ENCODE measurements at places on chromosomes 16 and 17. TPM values are rescaled to one million over a fixed set of nuclear protein-coding genes. Genes with fewer than 3 reads are reported as not detected.
A peak's percentile ranks its signal among the peaks of the same experiment; 100 is the strongest.

- H3K4me3 ChIP-seq = peak overlapping the region; percentile 13
- peak; percentile 60 for DNase-seq
- H3K36me3 ChIP-seq = peaks cover 47% of the 10 kb centered on the region
- peaks cover 80% of the 10 kb centered on the region for H3K4me1 ChIP-seq
- H3K27ac ChIP-seq = peak overlapping the region; percentile 50
These were observed 10.6 kb downstream of the CDH11 start for GRCh38 chr16:65111306-65111705.

- H3K4me3 ChIP-seq = no peak overlapping the region
- DNase-seq = no peak
- H3K27me3 ChIP-seq = peaks cover 5% of the 10 kb centered on the region
- H3K4me1 ChIP-seq = no peaks in the 10 kb centered on the region
- peaks cover 5% of the 10 kb centered on the region for H3K36me3 ChIP-seq
These were observed 12.0 kb downstream of the CPSF4L start for GRCh38 chr17:73249700-73250099.

DNA sequence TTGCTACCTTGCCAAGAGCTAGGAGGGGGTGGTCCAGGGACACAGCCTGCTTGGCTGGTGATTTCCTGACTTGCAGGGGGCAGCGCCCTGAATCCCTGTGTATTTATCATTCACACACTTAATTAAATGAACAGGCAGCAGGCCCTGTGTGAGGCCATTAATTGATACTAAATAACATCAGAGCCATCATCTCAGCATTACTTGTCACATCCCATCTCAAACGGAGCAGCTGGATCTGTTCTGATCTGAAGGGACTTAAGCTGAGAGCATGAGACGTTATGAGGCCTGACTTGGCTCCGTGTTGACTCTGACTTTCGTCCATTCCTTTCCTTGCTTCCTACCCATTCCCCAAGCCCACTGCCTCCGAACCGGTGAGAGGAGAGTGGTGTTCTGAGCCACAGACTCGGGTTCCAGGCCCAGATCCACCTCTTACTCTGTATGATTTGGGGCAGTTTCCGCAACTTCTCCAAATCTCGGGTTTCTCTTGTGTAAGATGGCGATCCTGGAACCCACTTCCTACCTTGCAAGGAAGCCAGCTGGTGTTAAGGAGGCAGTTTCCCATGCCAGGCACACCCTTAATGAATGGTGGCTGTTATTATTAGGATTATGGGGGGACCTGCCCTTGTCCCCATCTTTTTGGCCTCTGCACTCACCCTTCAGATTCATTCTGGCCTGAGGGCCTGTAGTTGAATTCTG is 33.8 kb downstream of the CACNA1G start:
- H3K27ac ChIP-seq = no peak overlapping the region
- DNase-seq = no peak
- peaks cover 14% of the 10 kb centered on the region for H3K27me3 ChIP-seq
- no peaks in the 10 kb centered on the region for H3K36me3 ChIP-seq
- peaks cover 6% of the 10 kb centered on the region for H3K4me1 ChIP-seq

DNA sequence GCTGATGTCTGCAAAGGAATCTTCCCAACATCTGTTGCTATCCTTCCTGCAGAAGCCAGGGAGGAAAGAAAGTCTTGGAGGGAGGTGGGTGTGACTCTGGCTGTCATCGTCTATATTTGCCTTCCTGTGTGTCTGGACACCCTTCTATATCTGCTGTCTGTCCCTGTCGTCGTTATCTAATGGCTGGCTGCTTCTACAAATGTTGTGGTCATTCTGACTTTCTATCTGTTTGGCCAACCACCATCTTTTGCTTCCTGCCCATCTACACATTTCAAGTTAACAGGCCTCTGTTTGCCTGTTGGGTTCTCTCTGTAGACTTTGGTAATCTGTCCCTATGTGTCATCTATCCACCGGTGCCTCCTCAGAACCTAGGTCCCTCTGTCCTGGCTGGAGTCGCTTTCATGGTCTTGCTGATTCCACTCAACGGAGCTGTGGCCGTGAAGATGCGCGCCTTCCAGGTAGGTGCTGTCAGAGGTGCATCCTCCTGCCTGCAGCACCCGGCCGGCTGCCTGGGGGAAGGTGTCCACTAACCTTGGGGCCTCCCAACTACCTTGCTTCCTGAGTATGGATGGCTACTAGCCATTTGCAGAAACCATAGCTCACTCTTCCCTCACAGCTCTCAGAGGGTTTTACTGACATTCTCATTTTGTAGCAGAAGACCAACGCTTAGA is 30.2 kb downstream of the ABCC3 start:
- H3K27me3 ChIP-seq = 0 out of 2 replicates have a peak, but pooled peaks cover 2% of the 10 kb centered on the region
- no peak for DNase-seq
- peaks cover 60% of the 10 kb centered on the region for H3K4me1 ChIP-seq
- H3K27ac ChIP-seq = peak overlapping the region; percentile 0

DNA sequence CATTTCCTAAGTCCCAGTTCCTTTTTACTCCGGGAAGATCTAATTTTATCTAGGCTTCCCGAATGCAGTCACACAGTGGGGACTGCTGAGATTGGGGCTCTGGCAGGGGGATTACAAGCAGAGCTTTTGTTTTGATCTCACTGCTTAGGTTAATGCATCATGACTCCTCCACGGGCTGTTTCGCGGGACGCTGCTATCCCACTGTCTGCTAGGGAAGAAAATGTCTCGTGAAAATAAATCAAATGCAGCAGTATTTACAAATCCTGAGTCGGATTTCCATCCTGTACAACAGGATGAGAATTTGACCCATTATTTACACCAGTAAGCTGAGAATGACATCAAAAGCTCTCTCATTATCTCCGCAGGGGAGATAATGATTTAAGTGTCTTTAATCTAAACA is 83.8 kb downstream of the CDH11 start:
- peaks cover 47% of the 10 kb centered on the region for H3K36me3 ChIP-seq
- no peak overlapping the region for H3K27ac ChIP-seq
- no peak for DNase-seq
- H3K4me1 ChIP-seq = peaks cover 32% of the 10 kb centered on the region

- H3K36me3 ChIP-seq = peaks cover 8% of the 10 kb centered on the region
- H3K4me3 ChIP-seq = no peak overlapping the region
- H3K4me1 ChIP-seq = no peaks in the 10 kb centered on the region
These were observed 706 bp downstream of the SHISA6 start for GRCh38 chr17:11241611-11242226.

DNA sequence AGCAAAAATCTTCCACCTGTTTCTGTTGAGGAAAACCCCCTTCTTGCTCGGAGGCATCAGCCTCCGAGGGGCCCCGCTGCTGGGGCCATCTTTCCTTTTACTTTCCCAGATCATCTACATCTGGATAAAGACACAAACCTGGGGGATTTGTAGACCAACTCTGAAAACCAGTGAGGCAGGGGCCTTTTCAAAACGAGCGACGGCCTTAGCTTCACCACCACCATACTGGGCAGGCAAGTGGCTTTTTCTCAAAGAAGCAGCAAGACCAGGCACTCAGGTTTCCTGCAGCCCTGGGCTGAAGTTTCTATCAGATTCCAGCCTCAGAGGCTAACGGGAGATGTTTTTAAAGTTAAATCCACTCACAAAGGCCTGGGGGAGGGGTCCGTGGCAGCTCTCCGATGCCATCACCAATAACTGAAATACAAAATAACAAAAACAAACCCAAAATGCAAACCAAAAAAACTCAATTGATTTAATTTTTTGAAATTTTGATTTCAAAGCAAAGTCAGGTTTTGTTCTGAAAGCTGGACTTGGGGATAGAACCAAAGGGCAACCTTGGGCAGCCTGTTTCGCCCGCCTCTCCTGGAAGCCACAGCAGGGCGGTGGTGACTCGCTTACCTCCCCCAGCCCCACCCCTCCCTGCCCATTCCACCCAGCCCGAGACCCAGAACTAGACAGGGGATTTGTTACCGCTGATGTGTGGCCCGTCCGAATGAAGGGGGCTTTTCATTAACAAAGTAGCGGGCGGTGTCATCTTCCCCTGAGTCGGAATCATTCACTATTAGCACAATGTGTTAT is 55.8 kb downstream of the SALL1 start:
- H3K4me1 ChIP-seq = no peaks in the 10 kb centered on the region
- peaks cover 8% of the 10 kb centered on the region for H3K27me3 ChIP-seq
- no peak for DNase-seq
- no peaks in the 10 kb centered on the region for H3K36me3 ChIP-seq

- peaks cover 2% of the 10 kb centered on the region for H3K27me3 ChIP-seq
- peak; percentile 18 for DNase-seq
- peak overlapping the region; percentile 90 for H3K27ac ChIP-seq
- peak overlapping the region; percentile 83 for H3K4me3 ChIP-seq
These were observed 21.4 kb downstream of the EMP2 start for GRCh38 chr16:10558746-10559641.

DNA sequence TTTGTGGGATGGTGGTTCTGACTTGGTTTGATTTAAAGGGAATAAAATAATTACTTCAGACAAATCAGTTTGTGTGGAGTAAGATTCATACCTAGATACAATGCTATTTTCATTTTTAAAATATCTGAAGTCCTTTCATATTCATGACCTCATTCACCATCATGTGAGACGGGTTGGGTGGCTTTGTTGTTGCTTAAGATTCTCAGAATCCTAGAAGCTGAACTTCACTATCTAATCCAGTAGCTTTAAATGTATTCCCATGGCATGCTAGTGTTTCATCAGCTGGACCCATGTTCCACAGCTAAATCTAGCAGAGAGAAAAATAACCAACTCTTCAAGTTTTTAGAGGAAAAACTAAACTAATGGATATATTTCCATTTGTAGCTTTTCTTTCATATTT is 2.7 kb upstream of the AMFR start:
- no peak for DNase-seq
- peaks cover 17% of the 10 kb centered on the region for H3K36me3 ChIP-seq
- no peak overlapping the region for H3K4me3 ChIP-seq
- H3K27me3 ChIP-seq = no peaks in the 10 kb centered on the region
- H3K4me1 ChIP-seq = peaks cover 19% of the 10 kb centered on the region

- H3K36me3 ChIP-seq = no peaks in the 10 kb centered on the region
- no peak overlapping the region for H3K27ac ChIP-seq
- no peak for DNase-seq
- peaks cover 4% of the 10 kb centered on the region for H3K27me3 ChIP-seq
These were observed 456.2 kb upstream of the SALL1 start for GRCh38 chr16:51607201-51607651.

DNA sequence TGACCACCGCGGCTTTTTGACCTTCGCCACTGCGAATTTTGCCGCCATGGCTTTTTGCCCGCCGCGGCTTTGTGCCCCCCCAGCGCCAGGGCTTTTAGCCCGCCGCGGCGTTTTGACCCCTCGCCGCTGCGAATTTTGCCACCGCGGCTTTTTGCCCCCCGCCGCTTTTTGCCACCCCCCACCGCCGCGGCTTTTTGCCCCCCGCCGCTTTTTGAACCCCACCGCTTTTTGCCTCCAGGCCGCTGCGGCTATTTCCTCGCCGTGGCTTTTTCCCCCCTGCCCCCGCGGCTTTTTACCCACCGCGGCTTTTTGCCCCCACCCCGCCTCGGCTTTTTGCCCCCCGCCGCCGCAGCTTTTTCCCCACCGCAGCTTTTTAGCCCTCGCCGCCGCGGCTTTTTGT is 134.8 kb upstream of the TP53TG3C start:
- no peaks in the 10 kb centered on the region for H3K4me1 ChIP-seq
- no peak overlapping the region for H3K27ac ChIP-seq
- no peaks in the 10 kb centered on the region for H3K27me3 ChIP-seq
- no peak for DNase-seq
- H3K4me3 ChIP-seq = no peak overlapping the region
- H3K36me3 ChIP-seq = no peaks in the 10 kb centered on the region

GRCh38 chr17:67244431-67245072 is 444 bp downstream of the HELZ start:
- H3K4me1 ChIP-seq = peaks cover 51% of the 10 kb centered on the region
- H3K4me3 ChIP-seq = peak overlapping the region; percentile 96
- H3K36me3 ChIP-seq = 0 out of 2 replicates have a peak, but pooled peaks cover 15% of the 10 kb centered on the region
- no peak for DNase-seq
- H3K27me3 ChIP-seq = peaks cover 2% of the 10 kb centered on the region

DNA sequence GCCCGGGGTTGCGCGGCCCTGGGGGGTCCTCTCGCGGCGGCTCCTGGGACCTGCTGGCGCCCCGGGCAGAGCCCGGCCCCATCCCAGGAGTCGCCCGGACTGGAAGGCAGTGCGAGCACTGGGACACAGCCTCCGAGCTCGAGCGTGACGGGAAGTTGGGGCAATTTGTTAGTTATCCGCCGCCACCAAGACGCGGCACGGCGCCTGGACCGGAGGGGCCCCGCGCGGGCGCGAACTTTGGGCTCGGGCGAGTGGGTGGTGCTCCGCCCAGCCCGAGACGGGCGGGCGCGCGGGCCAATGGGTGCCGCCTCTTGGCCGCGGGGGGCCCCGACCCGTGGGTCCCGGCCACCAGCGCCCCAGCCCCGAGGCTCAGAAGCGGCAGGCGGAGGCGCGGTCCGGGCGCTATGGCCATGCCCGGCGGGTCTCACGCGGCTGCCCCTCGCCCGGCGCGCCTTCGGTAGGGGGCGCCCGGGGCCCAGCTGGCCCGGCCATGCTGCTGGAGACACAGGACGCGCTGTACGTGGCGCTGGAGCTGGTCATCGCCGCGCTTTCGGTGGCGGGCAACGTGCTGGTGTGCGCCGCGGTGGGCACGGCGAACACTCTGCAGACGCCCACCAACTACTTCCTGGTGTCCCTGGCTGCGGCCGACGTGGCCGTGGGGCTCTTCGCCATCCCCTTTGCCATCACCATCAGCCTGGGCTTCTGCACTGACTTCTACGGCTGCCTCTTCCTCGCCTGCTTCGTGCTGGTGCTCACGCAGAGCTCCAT is at the start of gene ADORA2B:
Gene ADORA2B (plus strand): TSS at position 372 of the 768 bp plus-strand sequence. CDS start 119 bp downstream, at position 491.
- peaks cover 31% of the 10 kb centered on the region for H3K4me1 ChIP-seq
- H3K27me3 ChIP-seq = peaks cover 9% of the 10 kb centered on the region
- DNase-seq = peak; percentile 17
- H3K36me3 ChIP-seq = no peaks in the 10 kb centered on the region

GRCh38 chr16:67406111-67406971 is 9.9 kb downstream of the ZDHHC1 start:
- H3K36me3 ChIP-seq = no peaks in the 10 kb centered on the region
- H3K4me1 ChIP-seq = peaks cover 35% of the 10 kb centered on the region
- peak overlapping the region; percentile 95 for H3K27ac ChIP-seq

The DPEP2 gene
- 0.08 TPM for total RNA-seq

The IRF8 gene
- not detected for total RNA-seq

The ABCA8 gene
- 0.14 TPM for total RNA-seq

The GP2 gene
- total RNA-seq = not detected

The ALDOA gene
- total RNA-seq = 1,944 TPM

The HAP1 gene
- total RNA-seq = not detected

Data from HFFc6 (cell line).